Right lobe of liver (tissue), 6 donors: ENCODE measurements at places on chromosomes 11 and 22. TPM values are rescaled to one million over a fixed set of nuclear protein-coding genes. Genes with fewer than 3 reads are reported as not detected.

GRCh38 chr11:71418643-71419042 is 29.6 kb downstream of the DHCR7 start:
- H3K4me1 ChIP-seq: no peaks in the 10 kb centered on the region
- H3K36me3 ChIP-seq: no peaks in the 10 kb centered on the region
- DNase-seq: no peak
- H3K27ac ChIP-seq: no peak overlapping the region
- no peaks in the 10 kb centered on the region for H3K27me3 ChIP-seq

GRCh38 chr11:105449100-105449734 is 160.7 kb upstream of the GRIA4 start:
- no peak overlapping the region for H3K27ac ChIP-seq
- no peak for DNase-seq
- H3K36me3 ChIP-seq: no peaks in the 10 kb centered on the region
- H3K4me1 ChIP-seq: no peaks in the 10 kb centered on the region
- no peaks in the 10 kb centered on the region for H3K27me3 ChIP-seq
- H3K4me3 ChIP-seq: no peak overlapping the region

DNA sequence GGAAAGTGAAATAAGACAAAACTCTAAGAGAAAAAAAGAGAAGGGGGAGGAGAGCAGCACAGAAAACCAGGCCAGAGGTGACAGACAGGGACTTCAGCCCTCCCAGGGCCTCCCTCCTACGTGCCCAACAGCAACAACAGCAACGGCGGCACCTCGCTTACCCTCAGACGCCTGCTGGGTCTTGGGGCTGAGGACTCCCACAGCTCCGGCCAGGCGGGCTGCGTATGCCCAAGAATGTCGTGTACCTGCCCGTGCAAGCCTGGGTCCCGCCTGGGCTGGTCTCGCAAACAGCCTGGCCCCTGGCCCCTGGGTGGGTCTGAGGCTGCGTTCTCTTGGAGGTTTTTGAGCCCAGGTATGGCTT is 30.5 kb downstream of the ARAP1 start:
- no peaks in the 10 kb centered on the region for H3K27me3 ChIP-seq
- H3K4me3 ChIP-seq: peak overlapping the region; percentile 54
- H3K27ac ChIP-seq: peak overlapping the region; percentile 93
- H3K36me3 ChIP-seq: no peaks in the 10 kb centered on the region

GRCh38 chr22:37346505-37346895 is 64.2 kb downstream of the CYTH4 start:
- H3K36me3 ChIP-seq: no peaks in the 10 kb centered on the region
- H3K4me1 ChIP-seq: no peaks in the 10 kb centered on the region

GRCh38 chr11:71532036-71532610 is 5.1 kb downstream of the KRTAP5-7 start:
- no peaks in the 10 kb centered on the region for H3K36me3 ChIP-seq
- no peaks in the 10 kb centered on the region for H3K4me1 ChIP-seq
- no peaks in the 10 kb centered on the region for H3K27me3 ChIP-seq

- H3K4me1 ChIP-seq: no peaks in the 10 kb centered on the region
- no peak overlapping the region for H3K27ac ChIP-seq
- no peaks in the 10 kb centered on the region for H3K27me3 ChIP-seq
- DNase-seq: no peak
- no peaks in the 10 kb centered on the region for H3K36me3 ChIP-seq
- no peak overlapping the region for H3K4me3 ChIP-seq
Observed at GRCh38 chr11:79412761-79413160, 28.1 kb downstream of the TENM4 start.

DNA sequence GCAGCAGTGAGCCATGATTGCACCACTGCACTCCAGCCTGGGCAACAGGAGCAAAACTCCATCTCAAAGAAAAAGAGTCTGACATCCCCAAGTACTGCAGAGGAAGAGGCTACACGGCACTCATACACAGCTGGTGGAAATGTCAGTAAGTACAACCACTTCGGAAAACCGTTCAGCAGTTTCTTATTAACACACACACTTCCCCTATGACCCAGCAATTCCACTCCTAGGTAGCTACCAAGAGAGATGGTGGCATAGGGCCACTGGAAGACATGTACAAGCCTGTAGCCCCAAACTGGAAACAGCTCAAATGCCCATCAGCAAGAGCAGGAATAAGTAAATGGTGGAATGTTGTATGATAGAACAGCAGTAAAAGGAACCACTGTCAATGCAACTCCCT is 3.3 kb downstream of the DRAP1 start:
- no peak overlapping the region for H3K27ac ChIP-seq
- no peaks in the 10 kb centered on the region for H3K36me3 ChIP-seq
- no peak overlapping the region for H3K4me3 ChIP-seq

DNA sequence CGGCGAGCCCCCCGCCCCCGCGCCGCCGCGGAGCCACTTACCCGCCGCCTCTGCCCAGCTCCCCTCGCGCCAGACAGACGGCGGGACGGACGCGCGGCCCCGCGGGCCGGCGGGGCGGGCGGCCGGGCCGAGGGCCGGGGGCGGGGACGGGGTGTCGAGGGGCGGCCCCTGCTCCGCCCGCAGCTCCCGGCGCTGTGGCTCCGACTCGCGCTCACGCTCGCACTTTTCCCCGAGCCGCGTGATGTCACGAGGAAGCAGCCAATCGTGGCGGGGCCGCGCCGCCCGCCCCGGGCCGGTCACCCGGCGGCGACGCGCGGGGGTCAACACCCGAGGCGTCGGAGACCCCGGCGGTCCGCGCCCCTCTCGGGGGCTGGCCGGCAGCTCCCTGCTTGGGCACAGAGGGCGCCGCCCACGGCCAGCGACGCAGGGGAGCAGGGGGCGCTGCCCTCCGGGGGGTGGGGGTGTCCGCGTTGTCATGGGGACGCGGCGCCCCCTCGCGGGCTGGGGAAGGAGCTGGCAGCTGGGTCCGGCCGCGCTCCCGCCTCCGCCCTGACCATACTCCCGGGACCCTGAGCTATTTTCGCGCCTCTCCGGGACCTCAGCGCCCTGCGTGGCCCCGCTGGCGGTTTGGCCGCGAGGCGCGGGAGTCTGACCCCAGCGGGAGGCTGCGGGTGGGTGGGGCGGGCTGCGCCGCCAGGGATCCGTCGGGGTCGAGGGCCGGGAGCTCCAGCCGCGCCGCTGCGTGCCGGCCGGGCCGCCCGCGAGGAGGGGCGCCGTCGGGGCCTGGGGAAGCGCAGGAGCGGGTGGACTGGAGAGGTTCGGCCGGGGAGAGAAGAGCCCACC is at the start of gene CHRM4:
CHRM4 (minus strand) TSS at position 199 of the 843 bp plus-strand sequence. CDS start 5,219 bp downstream, outside the sequence.
- H3K27me3 ChIP-seq: peaks cover 7% of the 10 kb centered on the region
- H3K27ac ChIP-seq: no peak within 1 kb of the TSS
- peak; percentile 45 for DNase-seq
- H3K36me3 ChIP-seq: no peaks in the 10 kb centered on the region
- H3K4me1 ChIP-seq: peaks cover 7% of the 10 kb centered on the region

DNA sequence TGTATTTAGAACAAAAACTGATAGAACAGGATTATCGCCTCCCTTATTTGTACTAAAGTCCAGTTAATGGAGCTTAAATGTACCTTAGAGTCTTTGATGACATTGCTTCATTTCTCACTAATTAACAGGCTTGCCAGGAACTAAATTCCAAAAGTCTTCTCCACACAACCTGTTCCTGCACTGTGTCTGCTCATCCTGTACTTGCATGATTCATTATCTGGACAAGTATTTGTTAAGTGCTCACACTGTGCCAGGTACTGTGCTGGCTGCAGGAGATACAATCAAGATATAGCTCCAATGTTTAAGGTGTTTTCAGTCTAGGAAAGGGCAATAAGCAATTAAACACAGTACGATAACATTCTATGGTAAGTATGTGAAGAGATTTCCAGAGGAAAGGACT is 485.9 kb upstream of the TENM4 start:
- no peaks in the 10 kb centered on the region for H3K27me3 ChIP-seq
- H3K27ac ChIP-seq: no peak overlapping the region
- H3K4me3 ChIP-seq: no peak overlapping the region
- no peak for DNase-seq
- H3K36me3 ChIP-seq: no peaks in the 10 kb centered on the region

- H3K4me1 ChIP-seq: no peaks in the 10 kb centered on the region
- peak overlapping the region; percentile 84 for H3K27ac ChIP-seq
- peak; percentile 60 for DNase-seq
Observed at GRCh38 chr11:134466156-134466555, 54.1 kb upstream of the B3GAT1 start.

GRCh38 chr11:105829084-105829483 is 193.0 kb downstream of the MSANTD4 start:
- H3K4me1 ChIP-seq: no peaks in the 10 kb centered on the region
- no peak overlapping the region for H3K4me3 ChIP-seq
- H3K27ac ChIP-seq: no peak overlapping the region
- H3K36me3 ChIP-seq: no peaks in the 10 kb centered on the region

GRCh38 chr11:69157156-69157821 is 1.6 kb downstream of the SMIM38 start:
- no peak overlapping the region for H3K4me3 ChIP-seq
- H3K36me3 ChIP-seq: no peaks in the 10 kb centered on the region
- no peak overlapping the region for H3K27ac ChIP-seq

- H3K27ac ChIP-seq: no peak overlapping the region
- H3K4me3 ChIP-seq: no peak overlapping the region
- no peaks in the 10 kb centered on the region for H3K4me1 ChIP-seq
- no peak for DNase-seq
Observed at GRCh38 chr11:78926633-78927338, 352.1 kb upstream of the NARS2 start.

DNA sequence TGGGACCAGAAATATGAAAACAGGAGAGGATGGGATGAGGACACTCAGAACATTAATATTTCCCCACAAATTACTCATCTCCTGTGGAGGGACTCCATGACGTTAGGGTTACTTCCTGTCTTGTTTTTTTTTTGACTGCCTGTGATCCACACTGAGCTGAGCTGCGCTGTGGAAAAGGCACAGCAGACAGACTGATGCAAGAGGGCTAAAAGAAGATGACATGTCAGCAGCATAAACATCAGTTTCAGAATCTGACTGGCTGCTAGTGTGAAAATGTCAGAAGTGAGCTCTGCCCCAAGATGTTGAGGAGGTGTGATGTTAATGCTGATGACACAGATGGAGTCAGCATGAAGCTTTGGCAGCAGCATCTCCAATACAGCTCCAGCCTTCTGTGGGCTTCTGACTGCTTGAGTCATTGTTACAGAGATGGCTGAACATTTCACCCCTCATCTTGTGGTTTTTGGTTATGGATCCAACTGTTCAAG is 286.8 kb downstream of the BLID start:
- no peaks in the 10 kb centered on the region for H3K27me3 ChIP-seq
- no peak for DNase-seq
- no peak overlapping the region for H3K27ac ChIP-seq
- H3K36me3 ChIP-seq: no peaks in the 10 kb centered on the region
- no peaks in the 10 kb centered on the region for H3K4me1 ChIP-seq

DNA sequence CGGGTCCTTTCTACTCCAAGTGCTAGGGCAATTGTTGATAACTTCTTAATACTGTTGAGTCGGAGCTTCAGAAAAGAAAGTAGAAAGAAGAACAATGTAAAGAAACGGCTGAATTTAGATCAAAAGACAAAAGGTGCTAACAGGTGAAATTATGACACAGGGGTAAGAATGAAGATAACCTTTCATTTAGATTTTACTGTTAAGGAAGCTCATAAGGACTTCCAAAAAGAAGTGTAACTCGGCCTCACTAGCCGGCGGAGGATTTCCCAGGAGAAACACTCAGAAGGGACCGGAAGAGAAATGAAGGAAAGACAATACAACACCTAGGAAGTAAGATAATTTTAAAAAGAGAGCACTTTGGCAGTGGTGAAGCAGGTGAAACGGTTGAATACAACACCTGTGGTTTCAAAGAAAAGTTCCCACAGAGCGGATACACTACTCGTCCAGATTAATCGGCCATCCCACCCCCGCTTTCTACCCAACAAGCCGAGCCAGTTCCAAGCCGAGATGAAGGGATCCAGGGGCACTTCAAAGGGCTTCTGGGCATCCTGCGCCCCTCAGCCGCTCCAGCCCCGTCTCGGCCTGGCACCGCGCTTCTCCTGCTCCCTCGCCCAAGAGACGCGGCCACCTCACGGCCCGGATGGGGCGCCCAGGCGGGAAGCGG is 737 bp downstream of the PPP2R1B start:
- peak overlapping the region; percentile 88 for H3K27ac ChIP-seq
- no peak for DNase-seq
- H3K4me3 ChIP-seq: peak overlapping the region; percentile 91

DNA sequence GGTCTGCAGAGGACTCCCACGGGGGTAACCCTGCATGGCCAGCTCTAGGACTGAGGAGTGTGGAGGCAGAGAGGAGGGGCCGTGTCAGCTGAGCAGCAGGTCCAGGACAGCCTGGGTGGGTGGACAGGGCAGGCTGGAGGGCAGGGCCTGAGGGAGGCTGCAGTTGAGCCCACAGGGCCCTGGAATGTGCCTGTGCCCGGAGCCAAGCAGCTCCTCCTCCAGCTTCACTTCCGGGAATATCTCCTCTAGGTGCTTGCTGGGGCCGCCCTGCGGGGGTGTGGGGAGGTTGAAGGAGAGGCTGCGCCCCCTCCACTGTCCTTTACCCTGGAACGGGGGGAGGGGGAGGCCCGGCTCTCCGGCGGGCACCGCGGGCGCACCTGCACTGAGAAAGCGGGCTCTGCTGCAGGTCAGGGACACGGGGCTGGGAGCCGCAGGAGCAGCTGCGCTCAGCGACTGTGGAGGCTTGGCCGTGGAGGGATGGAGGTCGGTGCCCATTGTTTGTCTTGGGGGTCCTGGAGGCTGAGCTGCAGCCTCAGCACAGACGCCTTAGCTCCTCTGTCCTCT is 1293.2 kb downstream of the BRD1 start:
- no peaks in the 10 kb centered on the region for H3K27me3 ChIP-seq
- DNase-seq: no peak
- H3K36me3 ChIP-seq: no peaks in the 10 kb centered on the region

GRCh38 chr11:10113852-10114251 is 180.2 kb downstream of the SBF2 start:
- no peak overlapping the region for H3K27ac ChIP-seq
- H3K4me1 ChIP-seq: no peaks in the 10 kb centered on the region
- H3K27me3 ChIP-seq: no peaks in the 10 kb centered on the region
- no peaks in the 10 kb centered on the region for H3K36me3 ChIP-seq

DNA sequence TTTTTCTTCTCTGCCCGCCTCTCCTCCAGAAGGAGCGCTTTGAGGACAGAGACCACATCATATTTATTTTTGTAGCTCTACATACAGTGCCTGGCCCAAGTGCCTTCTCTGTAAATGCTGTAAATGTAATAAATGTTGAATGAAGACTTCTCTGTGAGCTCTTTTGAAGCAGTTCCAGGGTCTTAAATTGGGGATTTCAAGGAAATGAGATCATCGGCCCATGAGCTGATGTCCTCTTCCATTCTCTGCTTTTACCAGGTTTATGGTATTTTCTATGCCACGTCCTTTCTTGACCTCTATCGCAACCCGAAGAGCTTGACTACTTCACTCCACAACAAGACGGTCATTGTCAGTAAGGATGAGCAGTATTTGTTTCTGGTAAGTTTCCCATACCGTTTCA is 165.7 kb upstream of the SORL1-AS1 start:
- DNase-seq: no peak
- peaks cover 93% of the 10 kb centered on the region for H3K36me3 ChIP-seq
- H3K27me3 ChIP-seq: no peaks in the 10 kb centered on the region
- H3K4me1 ChIP-seq: no peaks in the 10 kb centered on the region
- no peak overlapping the region for H3K27ac ChIP-seq

- H3K27ac ChIP-seq: no peak overlapping the region
- H3K4me3 ChIP-seq: peak overlapping the region; percentile 49
- no peaks in the 10 kb centered on the region for H3K36me3 ChIP-seq
Observed at GRCh38 chr11:101127197-101127698, 2.4 kb downstream of the PGR start.

The HBB gene
- total RNA-seq: 25.1 TPM

The SLC43A1 gene
- 38.9 TPM for total RNA-seq

The ZNF214 gene
- total RNA-seq: 1.9 TPM

The GRAMD1B gene
- total RNA-seq: 2.0 TPM

The P2RY6 gene
- 1.8 TPM for total RNA-seq

The TRIM29 gene
- total RNA-seq: 1.1 TPM

The C11orf58 gene
- total RNA-seq: 52.0 TPM

The ARFGAP3 gene
- 27.6 TPM for total RNA-seq

The VSIG10L2 gene
- not detected for total RNA-seq

The ZBTB16 gene
- total RNA-seq: 150 TPM

The VEGFB gene
- 15.4 TPM for total RNA-seq

The ALDH3B2 gene
- total RNA-seq: not detected

The ZC3H12C gene
- 6.1 TPM for total RNA-seq

The DDI1 gene
- not detected for total RNA-seq
